ENCODE measurements at places on chromosomes 6 and 20.

DNA sequence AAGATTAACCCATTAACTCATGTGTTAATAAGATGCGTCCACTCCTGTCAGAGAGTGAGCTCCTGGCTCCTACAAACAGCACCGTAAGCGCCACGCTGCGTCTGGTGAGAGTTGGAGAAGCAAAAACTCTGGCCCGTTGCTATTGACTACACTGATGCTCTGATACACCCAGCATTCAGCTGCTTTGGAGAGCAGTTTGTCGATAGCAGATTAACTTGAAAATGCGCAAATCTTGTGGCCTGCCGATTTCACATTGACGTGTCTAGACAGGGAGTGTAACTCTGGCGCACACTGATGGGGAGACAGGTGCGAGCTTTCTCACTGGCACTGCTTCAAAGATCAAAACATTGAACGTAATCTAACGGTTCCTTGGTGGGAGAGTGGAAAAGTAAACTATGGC is 151.7 kb upstream of the RPS6KA2 start:
- peak; percentile 7 for DNase-seq

DNA sequence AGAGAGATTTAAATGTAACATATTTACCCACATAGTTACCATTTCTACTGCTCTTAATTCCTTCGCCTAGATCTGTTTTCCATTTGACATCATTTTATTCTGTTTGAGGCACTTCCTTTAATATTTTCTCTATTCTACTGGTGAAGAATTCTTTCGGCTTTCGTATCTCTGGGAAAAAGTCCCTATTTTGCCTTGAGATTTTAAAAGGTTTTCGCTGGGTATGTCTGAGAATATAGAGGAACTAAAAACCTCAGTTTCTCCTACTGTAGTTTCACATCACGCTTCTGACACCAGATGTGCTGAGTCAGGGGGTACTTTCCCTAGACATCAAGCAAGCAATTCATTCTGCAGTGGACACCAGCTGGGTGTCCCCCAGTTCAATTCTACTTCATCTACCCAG is 61.7 kb downstream of the E2F3 start:
- DNase-seq, result no peak

- no peak for DNase-seq
Measured at GRCh38 chr20:50270569-50270968, 79.9 kb downstream of the CEBPB start.

GRCh38 chr20:2088891-2089290 is 12.7 kb upstream of the STK35 start:
- no peak for DNase-seq

- DNase-seq, result no peak
Measured at GRCh38 chr6:45488269-45488668, 110.5 kb upstream of the SUPT3H start.

DNA sequence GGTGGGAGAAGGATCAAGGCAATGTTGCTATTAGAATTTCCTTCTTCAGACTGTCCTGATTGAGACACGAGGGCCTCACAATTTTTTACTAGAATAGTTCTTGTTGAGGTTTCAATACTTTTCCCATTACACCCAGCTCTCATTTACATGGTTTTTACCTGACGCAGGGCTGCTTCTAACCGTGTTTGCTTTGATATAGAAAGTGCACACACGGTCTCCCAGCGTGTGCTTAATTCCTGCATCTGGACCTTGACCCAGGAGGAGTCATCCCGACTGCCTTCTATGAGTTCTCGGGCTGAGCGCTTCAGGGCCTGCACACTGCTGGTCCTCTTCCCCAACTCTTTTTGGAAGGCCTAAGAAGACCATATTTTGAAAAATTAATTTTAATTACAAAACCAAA is 160.2 kb downstream of the DST start:
- no peak for DNase-seq

- DNase-seq, result peak; percentile 63
Measured at GRCh38 chr6:147507162-147508041, 1.1 kb upstream of the SAMD5 start.

DNA sequence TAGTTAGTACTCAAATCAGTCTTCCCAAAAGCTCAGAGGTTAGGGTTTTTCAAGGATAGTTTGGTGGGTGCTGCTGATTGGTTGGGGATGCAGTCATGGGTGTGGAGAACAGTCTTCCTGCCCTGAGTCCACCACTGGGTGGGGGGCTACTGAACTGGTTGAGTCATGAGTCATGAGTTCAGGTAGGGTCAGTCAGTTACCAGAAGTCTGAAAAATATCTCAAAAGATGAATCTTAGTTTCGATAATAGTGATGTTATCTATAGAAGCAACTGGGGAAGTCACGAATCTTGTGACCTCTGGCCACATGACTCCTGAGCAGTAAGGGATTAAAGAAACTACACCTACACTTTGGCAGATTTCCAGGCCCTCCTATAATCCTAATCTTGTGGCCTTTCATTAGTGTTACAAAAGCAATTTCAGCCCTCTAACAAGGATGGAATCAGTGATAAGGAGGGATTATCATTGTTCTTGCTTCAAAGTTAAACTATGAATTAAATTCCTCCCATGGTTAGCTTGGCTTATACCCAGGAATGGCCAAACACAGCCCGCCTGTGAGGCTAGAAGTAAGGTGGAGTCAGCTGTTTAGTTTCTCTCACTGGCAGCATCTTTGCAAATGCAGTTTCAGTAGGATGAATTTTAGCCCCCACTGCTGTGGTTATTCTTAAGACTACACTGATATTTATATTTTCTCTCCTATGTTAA is 33.3 kb upstream of the NKAIN2 start:
- no peak for DNase-seq

DNA sequence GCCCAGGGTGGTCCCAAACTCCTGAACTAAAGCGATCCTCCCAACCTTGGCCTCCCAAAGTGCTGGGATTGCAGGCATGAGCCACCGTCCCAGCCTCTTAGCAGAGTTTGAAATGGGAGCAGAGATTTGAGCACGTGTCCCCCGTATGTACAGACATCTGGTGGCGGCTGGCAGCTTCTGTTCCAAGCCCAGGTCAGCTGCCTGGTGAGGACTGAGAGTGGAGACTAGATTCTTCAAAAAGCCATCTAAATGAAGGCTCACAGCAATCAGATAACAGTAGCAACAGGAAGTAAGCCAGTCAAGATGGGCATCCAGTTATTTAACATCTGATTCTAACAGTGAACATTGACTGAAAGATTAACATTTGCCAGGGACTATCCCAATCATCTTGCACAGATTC is 128.1 kb upstream of the AKAP12 start:
- DNase-seq, result no peak

- DNase-seq, result no peak
Measured at GRCh38 chr6:104700371-104701185, 159.1 kb downstream of the HACE1 start.

- DNase-seq, result no peak
Measured at GRCh38 chr6:15912505-15913400, 216.1 kb upstream of the MYLIP start.

Measured in ecto neural progenitor cell (in vitro differentiated cells).